Stimulated activated CD8-positive, alpha-beta memory T cell treated with anti-CD3 and anti-CD28 coated beads, Interleukin-15, amount 100 ng/mL, for 1 hour (primary cell): ENCODE measurements at places on chromosomes 4 and X.

DNA sequence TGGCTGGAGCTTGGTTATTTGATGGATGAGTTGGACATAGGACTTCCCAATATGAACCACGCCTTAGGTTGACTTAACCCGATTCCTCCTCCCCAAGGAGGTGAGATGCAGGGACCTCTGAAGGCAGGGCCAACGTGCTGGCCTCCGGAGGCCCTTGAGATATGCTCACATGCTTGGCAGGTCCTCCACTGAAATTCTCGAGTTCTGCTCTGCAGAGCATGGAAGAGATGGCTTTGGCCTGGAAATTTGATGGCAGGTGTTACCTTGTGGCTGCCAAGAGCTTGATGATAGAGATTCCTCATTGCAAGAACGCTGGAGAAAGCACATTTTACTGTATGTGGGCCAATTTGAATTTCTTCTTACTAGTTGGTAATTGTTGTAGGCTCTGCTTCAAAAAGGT lies 117.4 kb upstream of the LIMCH1 start:
- no peak for DNase-seq

GRCh38 chrX:105150557-105150956 lies 69.9 kb downstream of the TEX13A start:
- DNase-seq: no peak

DNA sequence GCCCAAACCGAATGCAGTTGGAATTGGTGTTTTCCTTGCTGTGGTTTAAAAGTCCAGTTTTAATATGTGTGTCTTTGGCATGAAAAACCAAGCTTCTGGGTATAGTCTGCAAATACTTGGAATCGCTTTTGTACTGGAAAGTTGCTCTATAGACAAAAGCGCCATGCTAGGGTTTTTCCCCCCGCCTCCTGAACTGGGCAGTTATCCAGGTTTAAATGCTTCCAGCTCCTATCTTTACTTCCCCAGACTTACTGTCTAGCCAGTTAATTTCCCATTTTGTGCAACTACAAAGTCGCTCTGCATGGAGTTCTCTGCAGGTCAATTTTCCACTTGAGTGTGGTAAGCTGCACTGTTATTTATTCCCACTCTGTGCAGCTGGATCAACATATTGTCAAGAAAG lies 2.7 kb downstream of the RASL11B start:
- no peak for DNase-seq

- DNase-seq: no peak
These were observed 16.6 kb upstream of the GTPBP6 start for GRCh38 chrX:334971-335757.

DNA sequence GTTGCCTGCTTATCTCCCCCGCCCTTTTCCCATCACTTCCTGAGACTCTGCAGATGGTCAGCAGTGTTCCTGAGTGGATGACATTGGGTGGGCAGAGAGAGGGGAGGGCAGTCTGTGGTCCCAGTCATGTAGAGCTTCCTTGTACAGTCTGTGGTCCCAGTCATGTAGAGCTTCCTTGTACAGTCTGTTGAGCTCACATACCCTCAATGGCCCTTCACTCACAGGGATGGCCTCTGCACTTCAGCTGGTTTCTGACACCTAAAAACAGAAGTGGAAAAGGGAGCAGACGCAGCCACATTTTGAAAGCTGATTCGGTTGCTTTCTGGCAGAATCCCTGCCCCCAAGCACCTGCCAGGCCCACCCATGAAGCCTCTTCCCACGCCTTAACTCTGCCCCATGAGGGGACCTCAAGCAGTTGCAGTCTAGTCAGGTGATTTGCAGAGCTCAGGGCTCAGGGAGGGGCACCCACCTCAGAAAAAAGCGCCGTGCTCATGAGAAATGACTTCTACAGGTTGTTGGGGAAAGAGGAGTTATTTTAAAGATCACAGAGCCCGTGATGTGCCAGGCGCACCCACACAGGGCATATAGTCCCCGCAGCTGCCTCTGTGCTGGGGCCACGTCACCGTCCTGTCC lies 3.6 kb upstream of the TMEM271 start:
- DNase-seq: no peak

DNA sequence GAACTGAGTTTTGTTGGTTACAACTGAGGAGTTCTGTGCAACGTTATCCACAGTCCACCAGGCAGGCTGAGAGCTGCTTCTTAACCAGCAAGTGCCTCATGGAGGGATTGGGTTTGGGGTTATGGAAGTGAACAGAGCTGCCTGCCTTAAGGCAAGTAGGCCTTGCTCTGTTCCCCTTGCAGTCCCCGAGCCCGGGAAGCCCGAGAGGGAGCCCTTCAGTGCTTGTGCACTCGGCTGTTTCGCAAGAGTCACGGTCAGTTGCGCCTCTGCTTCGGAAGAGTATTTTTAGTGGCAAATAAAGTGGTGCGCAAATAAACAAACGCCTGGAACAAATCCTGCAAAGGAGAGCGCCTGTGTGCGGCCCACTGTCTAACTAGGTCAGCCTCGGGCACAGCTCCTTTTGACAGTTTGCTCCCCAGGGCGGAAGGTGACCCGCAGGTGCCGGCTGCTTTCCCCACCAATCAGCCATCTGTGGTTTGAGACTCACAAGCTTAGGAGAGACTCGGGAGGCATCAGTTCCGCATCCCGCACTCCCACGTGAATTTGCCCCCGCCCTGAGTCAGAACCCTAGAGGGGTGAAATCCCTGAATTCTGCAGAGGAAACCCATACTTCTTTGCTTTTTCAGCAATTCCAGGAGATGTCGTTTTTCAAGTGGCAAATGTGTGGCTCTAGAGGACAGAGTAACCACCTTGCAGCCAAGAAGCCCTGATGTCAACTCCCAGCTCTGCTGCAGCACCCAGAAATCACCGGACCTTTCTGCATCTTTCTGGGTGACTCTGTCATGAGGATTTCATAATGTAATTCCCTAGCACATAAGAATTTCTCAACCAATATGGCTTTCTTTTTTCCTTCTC lies 56.8 kb downstream of the LGI2 start:
- no peak for DNase-seq

DNA sequence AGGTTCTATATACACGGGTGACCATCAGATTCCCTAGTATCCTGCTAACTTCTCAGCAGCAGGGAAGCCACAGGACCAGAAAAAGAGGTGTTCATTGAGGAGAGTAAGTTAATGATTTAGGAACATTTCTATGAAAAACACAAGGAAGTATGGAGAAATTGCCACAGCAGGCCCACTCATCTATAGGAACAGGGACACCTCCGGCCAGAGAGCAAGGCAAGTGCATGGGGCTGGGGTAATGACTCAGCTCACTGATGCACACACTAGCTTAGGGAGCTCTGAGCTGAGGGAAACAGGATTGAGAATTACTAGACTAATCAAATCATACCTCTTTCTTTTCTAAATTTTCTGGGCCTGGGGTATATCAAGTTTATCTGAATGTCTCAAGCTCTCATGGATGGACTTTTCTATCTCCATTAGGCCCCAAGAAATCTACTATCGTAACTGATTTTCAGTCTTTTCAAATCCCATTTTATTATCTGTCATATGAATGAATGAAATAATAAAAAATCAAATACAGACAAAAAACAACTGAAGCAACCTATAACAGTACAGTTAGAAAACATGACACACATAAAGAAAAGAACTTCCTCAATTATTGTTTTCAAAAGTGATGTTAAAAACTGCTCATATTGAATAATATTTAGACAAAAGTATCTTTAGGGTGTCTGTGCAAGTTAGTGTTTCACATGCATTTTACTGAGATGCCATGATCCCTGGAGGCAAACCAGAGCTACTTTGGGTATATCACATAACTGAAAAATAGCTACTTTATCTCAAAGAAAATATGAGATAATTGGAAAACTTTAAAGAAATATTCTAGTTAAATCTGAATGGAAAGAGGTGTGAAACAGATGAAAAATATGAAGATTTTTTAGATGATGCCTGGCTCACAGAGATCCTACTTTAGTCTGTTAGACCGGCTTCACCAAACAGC lies 89.8 kb downstream of the FBXO8 start:
- no peak for DNase-seq

- DNase-seq: no peak
These were observed 909 bp downstream of the RTL5 start for GRCh38 chrX:72130762-72131250.

DNA sequence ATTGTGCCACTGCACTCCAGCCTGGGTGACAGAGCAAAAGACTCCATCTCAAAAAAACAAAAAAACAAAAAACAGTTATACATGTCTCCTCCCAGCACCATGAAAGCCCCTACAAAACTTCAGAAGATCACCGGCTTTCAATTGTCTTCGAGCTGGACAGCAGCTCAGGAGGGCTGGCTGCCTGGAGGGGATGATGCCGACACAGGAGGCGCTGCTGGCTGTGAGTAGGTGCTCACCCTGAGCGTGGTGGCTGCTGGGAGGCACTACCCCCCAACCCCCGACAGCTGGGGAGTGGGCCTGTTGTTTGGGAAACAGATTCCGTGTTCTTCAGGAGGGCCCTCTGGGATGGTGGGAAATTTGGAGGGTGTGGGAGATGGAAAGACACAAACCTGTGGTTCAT lies 6.9 kb upstream of the ELF4 start:
- DNase-seq: no peak

DNA sequence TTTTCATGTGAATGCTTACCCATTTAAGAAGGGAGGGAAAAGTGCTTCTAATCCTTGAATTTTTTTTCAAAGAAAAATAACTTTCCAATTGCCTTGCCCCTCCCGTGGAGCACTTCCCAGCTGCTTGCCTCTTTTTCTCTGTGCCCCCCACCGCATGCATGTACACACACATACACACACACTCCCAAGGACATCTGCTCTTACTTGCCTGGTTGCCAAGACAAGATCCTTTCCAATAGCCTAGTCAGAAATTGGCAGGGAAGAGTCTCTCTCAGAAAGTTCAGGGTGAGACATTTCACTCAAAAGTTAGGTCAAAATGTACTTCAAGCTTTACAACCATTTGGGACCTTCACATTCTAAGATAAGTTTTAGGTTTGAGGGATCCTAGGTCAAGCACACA lies 10.9 kb downstream of the HHIP start:
- DNase-seq: no peak

- DNase-seq: no peak
These were observed 96.2 kb upstream of the PABPC4L start for GRCh38 chr4:134297765-134298164.

DNA sequence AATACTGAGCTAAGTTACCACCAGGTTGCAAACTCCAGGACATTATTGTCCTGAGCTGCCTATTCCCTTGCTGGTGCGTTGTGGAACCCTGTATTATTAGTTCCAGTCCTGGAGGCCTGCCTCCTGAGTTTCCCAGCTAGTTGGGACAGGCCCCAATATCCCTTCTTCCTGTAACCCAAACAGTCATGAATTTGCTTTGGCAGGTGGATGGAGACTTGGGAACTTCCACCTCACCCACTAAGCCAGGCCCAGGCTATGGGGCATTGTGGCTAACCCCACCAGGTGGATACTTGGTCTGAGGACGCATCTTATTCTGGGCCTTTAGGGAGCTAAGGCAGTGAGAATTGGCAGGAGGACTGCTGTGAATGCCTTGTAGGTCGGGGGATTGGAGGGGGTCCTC lies 5.0 kb downstream of the RBM3 start:
- DNase-seq: no peak

DNA sequence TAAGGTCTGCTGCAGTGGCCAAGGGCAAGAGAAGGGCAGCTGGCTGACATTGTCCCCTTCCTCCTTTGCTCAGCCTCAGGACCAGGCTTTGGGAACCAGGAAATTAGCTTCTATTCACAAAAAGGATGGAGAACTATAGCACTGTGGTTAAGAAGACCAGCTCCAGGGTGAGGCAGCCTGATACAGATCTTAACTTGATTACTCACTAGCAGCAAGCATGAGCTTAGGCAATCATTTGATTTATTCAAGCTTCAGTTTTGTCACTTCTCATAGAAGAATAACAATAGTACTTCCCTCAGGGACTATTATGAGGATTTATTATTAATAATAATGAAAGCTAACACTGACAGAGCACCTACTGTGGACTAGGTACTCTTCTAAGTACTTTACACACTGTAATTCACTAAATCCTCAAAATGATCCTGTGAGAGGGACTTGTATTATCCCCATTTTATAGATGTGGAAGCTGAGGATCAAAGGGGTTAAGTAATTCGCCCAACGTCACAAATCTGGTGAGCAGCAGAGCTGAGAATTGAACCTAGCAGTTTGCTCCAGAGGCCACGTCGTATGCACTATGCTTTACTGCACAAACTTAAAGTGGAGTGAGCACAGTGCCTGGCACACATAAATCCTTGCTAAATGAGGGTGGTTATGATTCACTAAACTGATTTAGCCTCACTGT lies 130.4 kb upstream of the PAK3 start:
- no peak for DNase-seq

DNA sequence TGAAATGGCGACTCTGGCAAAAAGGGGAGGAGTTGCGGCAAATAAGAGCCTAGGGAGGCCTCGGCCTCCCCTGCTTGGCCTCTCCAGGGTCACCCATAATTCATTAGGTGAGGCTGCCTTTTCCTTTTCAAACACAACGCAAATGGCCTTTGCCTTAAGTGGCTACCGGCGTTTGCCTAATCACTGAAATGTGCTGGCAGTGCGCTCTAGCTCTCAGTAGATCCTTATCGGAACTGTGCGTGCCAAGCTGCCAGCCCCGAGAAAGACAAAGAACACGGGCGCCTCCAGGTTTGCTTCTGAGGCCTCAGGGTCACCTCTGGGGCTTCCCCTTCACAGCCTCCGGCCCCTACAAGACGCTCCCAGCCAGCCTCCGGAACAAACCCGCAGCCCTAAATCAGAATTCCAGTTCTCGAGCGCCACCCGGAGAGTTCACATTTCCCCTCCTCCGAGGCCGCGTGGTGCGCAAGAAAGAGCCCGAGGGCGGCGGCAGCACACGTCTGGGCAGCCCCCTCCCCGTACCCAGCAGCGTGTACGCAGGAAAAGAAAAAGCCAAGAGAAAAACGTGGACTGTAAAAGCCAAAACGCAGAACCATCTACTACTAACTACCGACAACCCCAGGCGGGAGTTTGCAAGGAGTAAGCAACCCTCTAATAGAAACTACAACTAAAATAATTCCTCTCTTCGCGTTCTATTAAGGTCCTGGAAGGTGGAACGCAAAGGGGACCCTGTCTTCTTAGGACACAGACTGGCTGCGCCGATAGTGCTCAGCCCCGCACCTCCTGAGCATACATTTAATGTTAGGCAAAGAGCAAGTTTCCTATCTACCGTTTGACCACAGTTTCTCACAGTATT lies 76.5 kb upstream of the BCOR start:
- DNase-seq: no peak

- DNase-seq: no peak
These were observed 116.2 kb downstream of the CDS1 start for GRCh38 chr4:84699001-84699671.

- DNase-seq: no peak
These were observed 465.5 kb upstream of the HS3ST1 start for GRCh38 chr4:11894221-11894620.

- no peak for DNase-seq
These were observed 141.0 kb downstream of the ASB9 start for GRCh38 chrX:15128861-15129260.

- DNase-seq: no peak
These were observed 24.3 kb upstream of the NDNF start for GRCh38 chr4:121096629-121097028.

DNA sequence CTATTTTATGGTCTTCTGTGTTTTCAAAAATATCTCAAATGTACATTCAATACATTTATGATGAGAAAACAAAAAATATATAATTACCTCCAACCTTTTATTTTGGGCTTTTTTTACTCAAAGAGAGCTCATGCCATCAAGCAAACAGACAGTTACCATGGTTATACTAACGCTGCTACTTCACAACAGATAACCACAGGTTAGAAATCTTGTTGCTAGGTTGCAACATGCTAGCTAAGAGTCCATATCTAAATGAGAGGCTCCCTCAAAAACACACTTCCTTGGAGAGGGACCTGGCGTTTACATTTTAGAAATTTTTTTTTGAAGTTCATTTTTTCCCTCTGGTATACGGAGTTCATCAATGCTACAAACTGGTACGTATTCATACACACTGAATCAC lies 44.3 kb downstream of the TBC1D9 start:
- DNase-seq: no peak
